ENCODE measurements at places on chromosomes 6 and 20.

- DNase-seq: no peak
Observed at GRCh38 chr6:21915707-21916260, 322.2 kb downstream of the SOX4 start.

- no peak for DNase-seq
Observed at GRCh38 chr6:151704383-151704782, 103.1 kb upstream of the ESR1 start.

DNA sequence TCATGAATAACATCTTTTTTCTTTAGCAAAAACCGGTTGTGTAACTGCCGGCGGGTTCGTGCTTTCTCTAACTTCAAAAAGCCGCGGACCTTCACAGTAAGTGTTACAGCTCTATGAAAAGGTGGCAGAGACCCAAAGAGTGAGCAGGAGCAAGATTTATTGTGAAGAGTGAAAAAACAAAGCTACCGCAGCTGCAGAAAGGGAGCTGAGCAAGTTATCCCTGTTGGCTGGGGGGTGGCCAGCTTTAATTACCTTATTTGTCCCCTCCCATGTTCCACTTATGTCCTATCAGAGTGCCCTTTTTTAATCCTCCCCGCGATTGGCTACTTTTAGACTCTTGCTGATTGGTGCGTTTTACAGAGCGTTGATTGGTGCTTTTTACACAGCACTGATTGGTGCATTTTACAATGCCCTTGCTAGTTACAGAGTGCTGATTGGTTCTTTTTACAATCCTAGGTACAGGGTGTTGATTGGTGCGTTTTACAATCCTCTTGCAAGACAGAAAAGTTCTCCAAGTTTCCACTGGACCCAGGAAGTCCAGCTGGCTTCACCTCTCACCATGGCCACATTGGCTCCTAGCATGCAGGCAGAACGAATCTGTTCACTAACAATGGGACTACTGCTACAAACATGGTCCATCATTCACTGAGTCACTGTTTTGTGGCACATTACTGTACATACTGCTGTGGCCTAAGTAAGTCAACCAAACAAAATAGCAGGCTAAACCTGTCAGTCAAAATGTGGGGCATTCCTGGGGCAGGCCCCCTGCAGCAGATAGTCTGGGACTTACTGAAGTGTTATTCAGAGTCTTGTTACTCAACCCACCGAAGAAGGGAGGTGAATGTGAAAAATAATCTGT, 52.8 kb downstream of the MYLIP start:
- no peak for DNase-seq

GRCh38 chr6:40996591-40997233, 42.3 kb downstream of the UNC5CL start:
- DNase-seq: peak; percentile 24

DNA sequence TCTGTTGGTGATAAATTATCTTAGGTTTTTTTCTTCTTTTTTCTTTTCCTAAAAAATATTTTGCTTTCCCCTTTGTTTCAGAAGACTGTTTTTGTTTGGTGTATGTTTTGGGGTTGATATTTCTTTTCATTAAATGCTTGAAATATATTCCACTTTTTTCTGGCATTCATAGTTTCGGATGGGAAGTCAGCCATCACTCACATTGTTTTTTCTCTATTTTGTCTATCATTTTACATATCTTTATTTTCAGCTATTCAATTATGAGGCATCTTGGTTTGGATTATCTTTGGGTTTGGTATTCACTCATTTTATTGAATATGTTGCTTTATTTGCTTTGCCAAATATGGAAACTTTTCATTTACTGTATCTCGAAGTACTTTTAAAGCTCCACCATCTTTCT, 600.5 kb upstream of the EYS start:
- DNase-seq: no peak

DNA sequence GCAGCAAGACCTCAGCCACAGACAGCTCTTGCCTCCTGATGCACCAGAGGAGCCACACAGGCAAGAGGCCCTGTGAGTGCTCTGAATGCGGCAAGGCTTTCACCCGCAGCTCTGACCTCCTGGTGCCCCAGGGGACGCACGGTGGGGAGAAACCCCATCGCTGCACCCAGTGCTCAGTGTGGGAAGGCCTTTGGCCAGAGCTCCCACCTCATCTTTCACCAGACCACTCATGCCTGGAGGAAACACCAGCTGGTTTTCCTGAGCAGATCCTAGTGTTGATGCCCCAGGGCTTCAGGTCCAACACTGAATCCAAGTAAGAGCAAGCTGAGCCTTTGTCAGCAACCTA, 37.0 kb upstream of the XRN2 start:
- no peak for DNase-seq

GRCh38 chr6:71933881-71934280, 47.5 kb downstream of the RIMS1 start:
- DNase-seq: no peak

DNA sequence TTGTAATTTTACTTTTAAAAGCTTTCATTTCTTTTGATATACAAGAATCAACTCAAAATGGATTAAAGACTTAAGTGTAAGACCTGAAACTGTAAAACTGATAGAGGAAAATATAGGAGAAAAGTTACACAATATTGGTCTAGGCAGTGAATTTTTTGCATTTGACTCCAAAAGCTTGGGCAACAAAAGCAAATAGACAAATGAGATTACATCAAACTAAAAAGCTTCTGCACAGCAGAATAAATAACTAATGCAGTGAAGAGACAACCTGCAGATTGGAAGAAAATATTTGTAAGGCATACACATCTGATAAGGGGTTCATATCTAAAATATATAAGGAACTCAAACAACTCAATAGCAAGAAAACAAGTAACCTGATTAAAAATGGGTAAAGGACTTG, 3.0 kb downstream of the GABRR1 start:
- no peak for DNase-seq

GRCh38 chr20:40317156-40317790, 371.8 kb downstream of the MAFB start:
- DNase-seq: no peak

- no peak for DNase-seq
Observed at GRCh38 chr20:49784291-49784690, 28.3 kb upstream of the SLC9A8 start.

DNA sequence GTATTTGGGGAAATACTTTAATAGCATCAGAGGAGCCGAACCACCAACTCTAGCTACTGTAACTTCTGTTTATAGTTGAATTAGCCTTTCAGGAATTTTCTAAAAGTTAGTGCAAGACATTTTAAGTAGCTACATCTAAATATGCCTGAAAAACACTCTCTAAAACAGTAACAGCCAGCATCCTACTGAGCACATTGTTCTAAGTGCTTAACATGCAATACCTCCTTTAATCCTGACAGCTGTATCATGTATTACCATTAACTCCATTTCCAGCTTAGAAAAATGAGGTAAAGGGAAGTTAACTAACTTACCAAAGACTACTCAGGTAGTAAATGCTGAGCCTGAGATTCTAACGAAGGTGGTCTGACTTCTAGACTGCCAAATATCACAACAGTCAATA, 120.7 kb downstream of the DST start:
- DNase-seq: no peak

- DNase-seq: no peak
Observed at GRCh38 chr6:159324596-159324995, 155.4 kb downstream of the FNDC1 start.

DNA sequence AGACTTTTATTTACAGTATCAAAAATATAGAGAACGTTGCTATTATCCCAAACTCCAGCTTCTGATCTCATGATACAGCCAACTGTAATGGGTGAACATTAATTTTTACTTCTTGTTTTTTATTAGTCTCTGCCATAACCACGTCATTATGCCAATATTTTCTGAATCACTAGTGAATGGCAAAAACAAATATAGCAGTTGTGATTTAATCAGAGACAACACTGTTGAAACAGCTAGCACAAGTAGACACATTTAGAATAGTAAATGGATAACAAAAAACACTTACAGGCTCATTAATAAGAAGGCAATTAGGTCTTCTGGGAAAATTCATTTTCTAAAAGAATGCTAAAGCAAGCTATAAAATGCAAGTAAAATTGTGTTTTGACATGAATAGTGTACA, 8.1 kb downstream of the PTPRK start:
- DNase-seq: no peak

GRCh38 chr6:169510871-169511270, 191.0 kb downstream of the WDR27 start:
- no peak for DNase-seq

DNA sequence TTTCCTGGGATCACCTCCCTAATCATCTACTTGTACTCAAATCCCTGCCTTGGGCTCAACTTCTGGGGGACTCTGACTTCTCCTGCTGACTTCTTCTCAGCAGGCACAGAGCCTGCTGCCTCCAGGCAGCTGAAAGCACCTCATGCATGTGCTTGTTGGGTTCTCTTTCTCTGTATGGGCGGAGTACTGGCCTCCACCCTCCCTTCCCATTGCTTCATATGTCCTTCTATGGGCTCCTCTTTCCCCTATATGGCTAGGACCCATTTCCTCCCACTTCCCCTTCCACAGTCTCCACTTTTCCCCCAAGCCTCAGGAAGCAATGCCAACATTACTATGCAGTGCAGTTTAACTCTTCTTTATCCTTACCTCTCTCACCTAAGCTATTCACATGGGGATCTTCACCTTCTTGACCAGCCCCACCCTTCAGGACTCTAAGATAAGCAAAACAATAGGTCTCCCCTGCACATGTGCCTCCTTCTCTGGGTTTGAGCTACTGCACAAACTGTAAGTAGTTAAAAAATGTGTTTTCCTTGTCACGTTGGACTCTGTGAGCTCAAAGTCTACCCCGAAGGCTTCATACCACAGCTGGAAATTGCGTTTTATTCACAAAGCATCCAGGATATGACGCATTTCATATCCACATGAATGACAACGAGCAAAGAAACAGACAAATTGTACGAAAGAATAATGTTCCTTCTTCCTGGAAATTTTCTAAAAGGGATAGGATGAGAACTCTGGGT, 93.7 kb downstream of the CDS2 start:
- DNase-seq: no peak

- no peak for DNase-seq
Observed at GRCh38 chr20:57374931-57375651, 16.1 kb upstream of the RBM38 start.

- peak; percentile 53 for DNase-seq
Observed at GRCh38 chr6:150681578-150682395, 82.1 kb downstream of the PLEKHG1 start.

GRCh38 chr6:80126657-80127345, 20.3 kb downstream of the BCKDHB start:
- DNase-seq: no peak

DNA sequence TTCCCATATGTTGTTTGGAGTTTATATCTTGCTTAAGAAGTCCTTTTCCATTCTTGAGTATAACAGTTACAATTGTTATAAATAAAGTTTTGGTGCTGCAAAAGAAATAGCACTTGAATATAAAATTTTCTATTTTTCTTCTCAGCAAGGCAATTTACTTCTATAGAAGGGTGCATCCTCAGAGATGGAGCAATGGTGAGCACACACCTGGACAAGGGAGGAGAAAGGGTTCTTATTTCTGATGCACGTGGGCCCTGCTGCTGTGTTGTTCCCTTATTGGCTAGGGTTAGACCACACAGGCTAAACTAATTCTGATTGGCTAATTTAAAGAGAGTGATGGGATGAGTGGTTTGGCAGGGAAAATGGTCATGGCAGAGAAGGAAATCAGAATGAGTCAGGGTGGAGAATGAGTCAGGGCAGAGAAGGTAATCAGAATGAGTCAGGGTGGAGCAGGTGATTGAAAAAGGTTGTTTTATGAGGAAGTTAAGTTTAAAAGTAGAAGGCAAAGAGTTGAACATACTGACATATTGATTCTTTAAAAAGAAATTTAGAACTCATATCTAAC, 38.0 kb downstream of the CST8 start:
- no peak for DNase-seq

GRCh38 chr6:10101551-10102252, 313.2 kb downstream of the TFAP2A start:
- no peak for DNase-seq

GRCh38 chr6:51608932-51609331, 478.5 kb downstream of the PKHD1 start:
- DNase-seq: no peak

DNA sequence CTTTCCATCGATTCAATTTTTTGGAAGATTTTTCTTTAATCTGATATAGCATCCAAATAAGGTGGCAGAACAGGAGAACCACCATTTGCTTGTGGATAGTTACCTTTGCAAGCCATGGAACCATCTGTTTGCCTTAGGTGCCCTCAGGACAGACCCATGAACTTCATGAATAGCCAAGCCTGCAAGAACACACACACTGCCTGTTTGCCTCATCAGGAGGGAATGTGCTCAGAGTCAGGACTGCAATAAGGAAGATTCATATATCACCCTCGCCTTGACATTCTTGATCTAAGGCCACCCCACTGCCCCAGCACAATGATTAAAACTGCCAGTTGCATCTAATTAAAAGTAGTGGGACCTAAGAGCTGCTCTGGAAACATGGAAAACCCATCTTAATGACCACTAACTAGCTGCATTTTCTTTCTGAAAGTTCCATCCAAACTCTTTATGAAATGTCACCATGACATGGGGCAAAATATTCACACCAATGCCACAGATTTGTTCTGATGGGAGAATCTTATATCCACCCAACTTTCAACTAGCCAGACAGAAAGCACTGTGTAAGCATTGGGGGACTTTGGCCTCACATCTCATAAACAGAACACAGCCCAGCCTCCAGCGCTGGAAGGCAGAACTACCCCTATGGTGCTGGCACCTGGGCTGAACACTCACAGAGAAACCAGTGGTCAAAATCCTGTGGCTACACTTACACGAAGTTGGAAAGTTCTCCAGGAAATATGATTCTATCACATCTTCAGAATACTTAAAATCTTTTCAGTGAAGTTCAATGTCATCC, 48.3 kb downstream of the TBXT start:
- no peak for DNase-seq

- peak; percentile 38 for DNase-seq
Observed at GRCh38 chr6:36546308-36546919, 865 bp downstream of the STK38 start.

- DNase-seq: no peak
Observed at GRCh38 chr6:165726965-165727381, 63.9 kb upstream of the PDE10A start.

DNA sequence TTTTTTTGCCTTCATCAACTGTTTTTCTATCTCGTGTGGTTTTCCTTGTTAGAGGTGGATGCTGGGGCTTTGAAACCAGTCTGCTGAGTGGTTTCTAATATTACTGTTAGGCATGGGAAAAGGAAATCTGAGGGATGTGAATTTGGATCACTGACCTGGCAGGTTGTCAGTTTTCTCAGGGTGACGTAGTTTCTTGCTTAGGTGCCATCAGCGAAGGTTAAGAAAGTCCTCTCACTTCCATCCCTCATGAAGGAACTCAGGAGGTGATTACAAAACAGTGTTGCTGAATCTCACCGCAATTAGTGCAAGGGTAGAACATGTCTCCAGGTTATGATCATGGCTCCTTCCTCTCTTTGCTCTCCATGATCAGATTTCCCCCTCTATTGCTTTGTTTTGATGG, 135.9 kb downstream of the SOX4 start:
- DNase-seq: no peak

- DNase-seq: no peak
Observed at GRCh38 chr6:13146442-13146841, 181.9 kb downstream of the TBC1D7 start.

DNA sequence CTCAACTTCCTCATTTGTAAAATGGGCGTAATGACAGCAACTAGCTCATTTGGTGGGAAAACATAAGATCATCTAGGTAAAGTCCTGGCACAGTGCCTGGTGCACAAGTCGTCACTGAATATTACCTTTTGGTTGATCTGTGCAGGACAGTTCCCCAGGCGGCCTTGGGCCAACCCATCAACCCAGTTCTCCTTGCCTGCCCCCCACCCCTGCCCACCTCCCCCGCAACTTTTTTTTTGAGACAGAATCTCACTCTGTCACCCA, 99.2 kb downstream of the JPH2 start:
- no peak for DNase-seq

GRCh38 chr6:103722683-103723082, 1137.0 kb downstream of the HACE1 start:
- DNase-seq: no peak

Data from right hindlimb (tissue), 1 donor.